ENCODE measurements at places on chromosomes 5 and 9.

DNA sequence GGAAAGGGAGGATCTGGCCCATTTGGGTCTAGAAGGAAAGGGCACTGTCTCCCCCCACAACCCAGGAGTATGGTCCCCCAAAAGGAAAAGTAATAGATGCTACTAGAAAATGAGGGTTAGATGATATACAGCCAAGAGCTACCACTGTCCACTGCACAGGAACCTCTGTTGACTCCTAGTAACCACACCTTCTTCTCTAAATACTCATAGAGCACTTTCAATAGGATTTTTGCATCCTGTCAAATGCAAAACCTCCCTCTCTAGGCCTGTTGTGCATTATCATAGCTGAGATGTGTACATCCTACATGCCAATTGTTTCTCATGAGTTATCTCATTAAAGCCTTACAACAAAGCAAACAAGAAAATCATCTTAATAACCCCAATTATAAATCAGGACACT is 66.8 kb downstream of the THBS4 start:
- no peak for DNase-seq

GRCh38 chr5:180049185-180049548 is 22.4 kb downstream of the RNF130 start:
- no peak for DNase-seq

- no peak for DNase-seq
Measured at GRCh38 chr5:113950186-113950585, 411.7 kb upstream of the KCNN2 start.

DNA sequence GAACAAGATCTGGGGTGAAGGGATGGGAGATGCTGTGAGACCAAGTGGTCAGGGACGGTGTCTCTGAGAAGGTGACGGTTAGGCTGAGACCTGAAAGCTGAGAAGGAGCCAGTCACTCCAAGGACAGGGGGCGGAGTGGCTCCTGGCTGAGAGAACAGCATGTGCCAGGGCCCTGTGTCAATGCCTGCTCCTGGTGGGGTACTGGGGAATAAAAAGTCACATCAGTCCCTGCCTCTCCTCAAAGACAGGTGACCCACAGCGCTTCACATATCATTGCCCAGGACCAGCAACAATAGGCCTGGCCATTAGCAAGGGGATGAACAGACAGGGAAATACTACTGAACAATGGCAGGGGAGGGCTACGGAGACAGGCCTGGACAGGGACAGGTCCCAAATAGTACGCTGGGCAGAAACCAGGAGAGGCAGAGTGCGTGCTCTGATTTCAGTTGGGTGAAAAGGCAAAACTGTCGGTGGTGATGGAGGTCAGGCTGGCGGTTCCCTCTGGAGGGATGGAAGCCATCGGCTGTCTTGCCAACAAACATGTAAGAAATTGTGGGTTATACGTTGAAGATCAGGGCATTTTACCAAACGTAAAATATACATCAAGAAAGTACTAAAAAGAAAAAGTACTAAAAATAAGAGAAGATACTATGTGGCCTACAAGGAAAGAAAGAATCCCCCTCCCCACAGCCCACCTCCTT is 64.3 kb downstream of the C9orf50 start:
- no peak for DNase-seq

DNA sequence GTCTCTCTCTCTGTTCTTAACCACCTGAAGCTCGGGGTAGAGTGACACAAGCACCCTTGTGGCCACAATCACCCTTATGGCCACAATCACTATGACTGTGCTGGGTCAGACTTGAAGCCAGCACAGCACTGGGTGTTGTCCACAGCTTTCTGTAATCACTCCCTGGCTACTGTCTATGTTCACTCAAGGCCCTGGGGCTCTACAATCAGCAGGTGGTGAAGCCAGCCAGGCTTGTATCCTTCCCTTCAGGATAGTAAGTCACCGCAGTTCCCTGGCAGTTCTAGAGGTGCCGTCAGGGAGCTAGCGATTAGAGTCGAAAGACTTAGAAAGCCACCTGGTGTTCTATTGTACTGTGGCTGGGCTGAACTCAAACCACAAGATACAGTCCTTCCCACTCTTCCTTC is 44.2 kb downstream of the GDA start:
- no peak for DNase-seq

- DNase-seq, result no peak
Measured at GRCh38 chr9:22103685-22104575, 94.8 kb upstream of the CDKN2B start.

DNA sequence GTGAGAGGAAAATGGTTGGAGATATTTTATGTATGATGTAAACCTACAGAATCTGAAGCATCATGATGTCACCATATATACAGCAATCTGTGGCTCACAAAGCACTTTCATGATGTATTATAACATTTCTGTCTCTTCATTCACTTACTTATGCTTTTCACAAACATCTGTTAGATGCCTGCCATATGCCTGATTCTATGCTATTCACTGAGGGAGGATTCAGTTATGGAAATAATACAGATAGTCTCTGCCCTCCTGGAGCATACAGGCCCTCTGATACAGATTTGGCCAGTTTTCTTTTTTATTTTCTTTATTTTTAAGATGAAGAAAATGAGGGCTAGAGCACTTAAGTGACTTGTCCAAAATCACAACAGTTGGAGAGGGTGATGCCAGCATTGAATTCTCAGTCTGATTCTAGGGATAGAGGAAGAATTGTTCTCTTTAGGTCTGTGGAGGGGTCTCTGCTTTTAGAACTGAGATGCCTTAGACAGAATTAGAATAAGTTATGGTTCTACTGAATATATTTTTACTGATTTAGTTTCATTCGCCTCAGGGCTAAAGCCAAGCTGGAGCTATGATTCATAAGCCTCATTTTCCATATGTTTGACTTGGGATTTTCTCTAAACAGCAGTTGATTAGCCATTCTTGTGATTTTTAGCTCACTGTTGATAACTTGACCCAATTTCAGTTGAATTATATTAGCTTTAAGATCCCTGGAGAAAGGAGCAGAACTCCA is 636.4 kb downstream of the PRELID2 start:
- no peak for DNase-seq

GRCh38 chr5:36438765-36439561 is 137.3 kb upstream of the RANBP3L start:
- DNase-seq, result no peak
